ENCODE measurements at places on chromosomes 7 and 10. TPM values are rescaled to one million over a fixed set of nuclear protein-coding genes. Genes with fewer than 3 reads are reported as not detected.

Gene PLEKHS1
- total RNA-seq = 0.15 TPM

Gene TBC1D12
- total RNA-seq = 0.07 TPM

Gene NUTM2B
- total RNA-seq = 0.97 TPM

DNA sequence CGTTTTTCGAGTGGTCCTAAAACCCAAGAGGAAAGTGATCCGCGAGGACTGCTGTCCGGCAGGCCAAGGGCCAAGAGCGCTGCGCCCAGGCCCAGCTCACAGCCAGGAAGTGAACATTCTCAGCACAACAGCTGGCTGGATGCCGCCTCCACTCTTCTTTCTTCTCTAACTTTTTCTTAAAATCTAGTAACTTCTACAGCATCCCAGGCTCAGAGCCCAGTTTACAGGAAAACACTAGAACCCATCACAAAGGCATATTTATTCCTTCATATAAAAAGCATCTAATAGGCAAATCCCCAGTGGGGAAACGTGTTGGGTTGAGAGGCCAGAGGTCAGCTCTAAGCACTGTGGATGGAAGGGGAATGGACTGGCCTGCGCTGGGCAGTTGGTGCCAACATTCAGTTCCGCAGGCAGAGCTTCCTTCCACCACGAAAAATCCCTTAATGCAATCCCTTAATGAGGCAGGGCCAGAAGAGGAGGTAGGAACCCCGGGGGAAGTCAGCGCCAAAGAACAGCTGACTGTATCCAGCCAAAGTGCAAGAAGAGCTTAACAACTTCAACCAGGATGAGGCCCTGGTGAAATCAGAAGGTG is 74.8 kb downstream of the ZRANB1 start:
- no peak for DNase-seq

DNA sequence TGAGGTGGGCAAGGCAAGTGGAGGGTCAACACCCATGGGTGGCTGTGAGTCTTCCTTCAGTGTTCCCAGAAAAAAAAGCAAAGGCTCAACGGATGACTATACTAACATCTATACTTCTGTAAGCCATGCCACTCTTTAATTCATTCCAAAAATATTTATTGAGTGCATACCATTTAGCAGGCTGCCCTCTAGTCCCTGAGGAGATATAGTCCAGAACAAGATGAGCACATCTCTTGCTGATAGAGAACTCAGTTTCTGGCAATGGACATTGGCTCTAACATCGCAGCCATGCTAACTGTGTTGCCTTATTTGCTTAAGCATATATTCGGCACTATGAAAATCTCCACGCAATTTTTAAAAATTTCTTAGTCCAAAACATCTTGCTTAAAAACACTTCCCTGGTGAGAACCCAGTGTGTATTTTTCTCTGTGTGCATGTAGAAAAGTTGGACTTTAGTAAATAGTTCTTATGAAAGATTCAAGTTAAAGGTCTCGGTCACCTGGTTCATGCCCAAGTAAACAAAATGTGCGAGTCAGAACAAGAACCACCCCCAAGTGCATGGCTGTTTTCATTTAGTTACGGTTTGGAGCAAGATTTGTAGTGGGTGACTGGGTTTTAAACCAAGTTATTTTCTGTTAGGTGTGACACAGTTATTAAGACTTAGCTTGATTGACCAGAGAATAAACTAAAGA is 69.8 kb downstream of the MET start:
- no peak for DNase-seq

- no peak for DNase-seq
Observed at GRCh38 chr7:147569116-147569913, 1021.3 kb upstream of the C7orf33 start.

DNA sequence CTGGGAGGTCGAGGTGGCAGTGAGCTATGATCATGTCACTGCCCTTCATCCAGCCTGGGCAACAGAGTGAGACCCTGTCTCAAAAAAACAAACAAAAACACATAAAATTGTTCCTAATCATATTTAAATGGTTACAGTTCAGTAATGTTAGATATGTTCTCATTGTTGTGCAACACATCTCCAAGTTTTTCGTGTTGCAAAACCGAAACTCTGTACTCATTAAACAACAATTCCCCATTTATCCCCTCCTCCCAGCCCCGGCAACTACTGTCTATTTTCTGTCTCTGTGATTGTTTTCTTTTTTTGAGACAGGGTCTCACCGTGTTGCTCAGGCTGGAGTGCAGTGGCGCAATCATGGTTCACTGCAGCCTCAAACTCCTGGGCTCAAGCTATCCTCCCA is 16.1 kb upstream of the PRXL2A start:
- no peak for DNase-seq

GRCh38 chr7:130010689-130011412 is 40.3 kb downstream of the ZC3HC1 start:
- peak; percentile 88 for DNase-seq

DNA sequence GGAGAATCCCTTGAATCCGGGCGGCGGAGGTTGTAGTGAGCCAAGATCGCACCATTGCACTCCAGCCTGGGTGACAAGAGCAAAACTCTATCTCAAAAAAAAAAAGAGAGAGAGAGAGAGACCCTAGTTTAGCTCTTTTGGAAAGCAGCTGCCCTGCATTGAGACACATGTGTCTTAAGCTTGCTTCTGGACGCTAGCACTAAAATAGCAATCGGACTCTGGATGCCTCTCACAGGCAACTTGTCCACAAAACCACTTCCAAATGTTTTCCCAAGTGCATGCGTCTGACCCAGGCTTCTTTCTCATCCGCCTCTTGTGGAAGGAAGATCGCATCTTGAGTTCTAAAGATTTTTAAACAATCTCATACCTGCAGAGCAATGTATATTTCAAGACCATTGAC is 182.7 kb downstream of the CUX1 start:
- no peak for DNase-seq

GRCh38 chr10:47264797-47265281 is 35.2 kb upstream of the GDF10 start:
- DNase-seq = peak; percentile 56

DNA sequence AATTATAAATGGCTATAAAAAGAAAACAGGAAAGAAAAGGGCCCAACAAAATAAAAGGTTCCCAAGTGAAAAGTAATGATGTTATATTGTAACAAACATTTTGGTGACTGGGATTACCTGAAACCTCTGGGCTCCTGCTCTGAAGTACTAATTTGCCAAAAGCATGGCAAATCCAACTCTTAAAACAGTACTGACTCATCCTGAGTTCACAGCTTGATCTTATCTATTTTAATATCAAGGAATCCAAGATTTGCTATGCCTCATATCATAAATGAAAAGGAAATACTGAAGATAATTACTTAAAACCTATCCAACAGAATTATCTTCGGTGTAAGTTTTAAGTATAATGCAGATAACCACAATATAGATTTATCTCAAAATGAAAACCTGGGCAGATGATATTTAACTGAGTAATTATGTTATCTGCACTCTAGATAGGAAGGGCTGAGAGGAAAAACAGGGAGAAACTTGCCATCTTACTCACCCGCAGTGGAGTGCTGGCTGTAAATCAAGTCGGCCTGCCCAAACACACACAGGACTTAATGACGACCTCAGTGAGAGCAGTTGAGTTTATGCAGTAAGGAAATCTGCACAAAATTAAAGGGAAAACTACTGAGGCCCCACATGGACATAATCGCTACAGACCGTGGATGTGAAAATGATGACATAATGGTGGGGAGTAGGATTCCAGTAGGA is 48.4 kb downstream of the MPP7 start:
- no peak for DNase-seq

DNA sequence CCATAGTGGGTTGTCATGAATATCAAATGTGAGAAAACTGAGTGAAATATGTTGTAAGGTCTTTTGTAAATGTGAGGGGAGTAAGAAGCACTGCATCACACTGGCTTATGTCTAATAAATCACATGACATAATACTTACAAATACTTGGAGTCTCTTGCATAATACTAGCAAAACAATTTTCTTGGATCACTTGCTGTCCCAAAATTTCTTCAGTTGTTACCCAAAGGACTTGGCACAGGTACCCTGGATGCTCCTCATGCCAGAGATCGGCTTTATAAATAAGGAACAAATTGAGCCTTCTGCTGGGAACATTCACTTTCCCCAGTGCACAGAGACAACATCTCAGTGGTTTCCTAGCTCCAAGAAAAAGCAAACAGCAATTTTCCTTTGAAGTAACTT is 5.0 kb upstream of the LRIT2 start:
- DNase-seq = no peak

DNA sequence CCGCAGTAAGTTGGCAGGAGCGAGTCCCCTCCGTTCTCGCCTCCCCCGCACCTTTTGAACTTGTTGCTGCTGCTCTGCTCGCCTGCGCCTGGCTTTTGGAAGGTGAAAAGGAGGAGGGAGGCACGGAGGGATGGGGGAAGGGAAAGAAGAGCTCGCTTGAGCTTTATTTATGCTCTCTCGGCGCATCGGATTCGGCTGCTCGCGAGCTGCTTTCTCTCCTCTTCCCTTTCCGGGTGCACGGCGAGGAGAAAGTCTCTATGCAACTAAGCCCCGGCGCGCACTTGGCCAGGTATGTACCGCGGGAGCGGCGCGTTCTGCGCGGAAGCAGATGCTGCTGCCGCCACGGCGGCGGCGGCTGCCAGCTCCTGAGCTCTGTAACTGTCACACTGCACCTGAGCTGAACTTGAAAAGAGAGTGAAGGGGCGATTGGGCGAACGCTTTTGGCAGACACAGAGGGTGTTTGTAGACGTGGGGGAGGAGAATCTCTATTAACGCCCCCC is 551 bp downstream of the KCND2 start:
- peak; percentile 7 for DNase-seq

DNA sequence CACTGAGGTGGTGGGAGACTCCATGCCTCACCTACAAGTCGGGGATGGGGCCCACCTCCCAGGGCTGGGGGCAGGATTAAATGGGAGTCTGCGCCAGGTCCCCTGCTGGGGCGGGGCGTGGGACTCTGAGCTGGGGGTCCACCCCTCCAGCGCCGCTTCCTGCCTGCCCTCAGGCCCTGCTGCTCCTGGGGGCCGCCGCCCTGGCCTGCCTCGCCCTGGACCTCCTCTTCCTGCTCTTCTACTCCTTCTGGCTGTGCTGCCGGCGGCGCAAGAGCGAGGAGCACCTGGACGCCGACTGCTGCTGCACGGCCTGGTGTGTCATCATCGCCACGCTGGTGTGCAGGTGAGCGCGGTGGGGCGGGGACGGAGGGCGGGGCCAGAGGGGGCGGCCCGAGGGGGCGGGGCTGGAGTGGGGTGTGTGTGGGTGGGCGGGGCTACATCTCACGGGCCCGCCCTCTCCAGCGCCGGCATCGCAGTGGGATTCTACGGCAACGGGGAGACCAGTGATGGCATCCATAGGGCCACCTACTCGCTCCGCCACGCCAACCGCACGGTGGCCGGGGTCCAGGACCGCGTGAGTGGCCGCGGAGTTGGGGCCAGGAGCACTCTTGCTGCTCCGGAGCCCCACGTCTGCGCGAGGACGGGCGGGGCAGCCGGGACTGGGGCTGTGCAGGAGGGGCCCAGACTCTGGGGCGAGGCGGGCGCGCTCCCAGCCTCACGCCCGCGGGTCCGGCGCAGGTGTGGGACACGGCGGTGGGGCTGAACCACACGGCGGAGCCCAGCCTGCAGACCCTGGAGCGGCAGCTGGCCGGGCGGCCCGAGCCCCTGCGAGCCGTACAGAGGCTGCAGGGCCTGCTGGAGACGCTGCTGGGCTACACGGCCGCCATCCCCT is 15.1 kb downstream of the TTYH3 start:
- DNase-seq = no peak

GRCh38 chr10:31602541-31603234 is 283.7 kb downstream of the ZEB1 start:
- DNase-seq = no peak

DNA sequence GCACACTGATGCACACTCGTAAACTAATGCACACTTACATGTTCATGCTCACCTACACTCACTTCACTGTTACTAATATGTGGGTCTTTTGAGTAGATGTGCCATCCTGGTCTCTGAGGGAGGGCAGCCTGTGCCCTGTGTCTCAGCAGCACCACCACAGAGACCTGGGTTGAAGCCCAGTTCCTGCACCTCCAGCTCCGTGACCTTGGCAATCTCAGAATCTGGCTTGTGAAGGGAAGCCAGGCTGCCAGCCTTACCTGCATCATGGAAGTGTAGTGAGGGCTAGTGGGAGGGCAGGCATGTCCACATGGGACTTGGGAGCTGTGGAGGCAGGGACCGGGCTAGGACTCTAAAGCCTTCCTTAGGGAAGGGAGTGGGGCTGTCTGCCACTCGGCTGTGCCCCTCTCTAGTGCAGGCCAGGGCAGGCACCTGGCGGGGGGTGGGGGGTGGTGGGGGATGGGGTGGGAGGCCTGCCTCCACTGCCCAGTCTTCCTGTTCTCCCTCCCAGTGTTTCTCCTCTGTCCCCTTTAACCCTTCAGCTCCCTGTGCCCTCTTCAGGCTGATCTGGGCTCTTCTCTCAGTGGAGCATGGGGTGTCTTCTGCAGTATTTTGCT is 8.1 kb downstream of the ADCY1 start:
- no peak for DNase-seq

DNA sequence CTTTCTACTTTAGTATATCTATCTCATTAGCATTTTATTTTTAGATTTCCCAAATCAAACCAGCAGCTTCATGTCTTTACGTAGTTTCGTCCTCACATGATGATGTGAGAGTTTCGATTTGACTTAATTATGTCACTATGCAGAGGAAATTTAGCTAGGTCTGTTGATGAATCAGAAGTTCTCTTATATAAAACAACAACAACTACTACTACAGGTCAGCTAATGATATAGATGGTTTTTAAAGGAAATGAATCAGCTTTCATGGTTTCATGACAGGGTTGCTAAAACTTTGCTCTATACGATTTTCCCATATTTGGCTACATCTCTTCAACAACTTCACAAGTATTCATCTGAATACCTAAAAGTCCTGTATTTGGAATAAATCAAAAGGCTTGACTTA is 28.6 kb downstream of the JAZF1 start:
- DNase-seq = no peak

DNA sequence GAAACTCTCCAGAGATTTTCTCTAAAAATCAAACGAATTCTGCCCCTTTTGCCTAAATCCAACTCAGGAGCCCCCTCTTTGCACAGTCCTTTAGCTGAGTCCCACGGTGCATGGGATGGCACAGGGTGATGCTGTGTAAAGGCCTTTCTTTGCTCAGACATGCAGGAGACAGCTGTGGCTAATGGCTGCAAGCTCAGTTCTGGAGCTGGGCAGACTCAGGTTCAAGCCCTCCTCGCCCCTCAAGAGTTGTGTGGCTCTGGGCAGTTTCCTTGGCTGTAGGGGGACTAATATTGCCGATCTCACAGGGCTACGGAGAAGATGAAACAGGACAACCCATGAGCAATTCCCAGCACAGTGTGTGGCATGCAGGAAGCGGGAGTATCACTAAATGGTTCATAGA is 42.6 kb downstream of the CLEC2L start:
- no peak for DNase-seq

Data from activated CD4-positive, alpha-beta T cell treated with anti-CD3 and anti-CD28 coated beads, Interleukin-2, amount 10 ng/mL, durations not matched to agents 7 days and 5 days (primary cell).